Tibial artery (tissue), 4 donors: ENCODE measurements at places on chromosomes 16 and 17.

DNA sequence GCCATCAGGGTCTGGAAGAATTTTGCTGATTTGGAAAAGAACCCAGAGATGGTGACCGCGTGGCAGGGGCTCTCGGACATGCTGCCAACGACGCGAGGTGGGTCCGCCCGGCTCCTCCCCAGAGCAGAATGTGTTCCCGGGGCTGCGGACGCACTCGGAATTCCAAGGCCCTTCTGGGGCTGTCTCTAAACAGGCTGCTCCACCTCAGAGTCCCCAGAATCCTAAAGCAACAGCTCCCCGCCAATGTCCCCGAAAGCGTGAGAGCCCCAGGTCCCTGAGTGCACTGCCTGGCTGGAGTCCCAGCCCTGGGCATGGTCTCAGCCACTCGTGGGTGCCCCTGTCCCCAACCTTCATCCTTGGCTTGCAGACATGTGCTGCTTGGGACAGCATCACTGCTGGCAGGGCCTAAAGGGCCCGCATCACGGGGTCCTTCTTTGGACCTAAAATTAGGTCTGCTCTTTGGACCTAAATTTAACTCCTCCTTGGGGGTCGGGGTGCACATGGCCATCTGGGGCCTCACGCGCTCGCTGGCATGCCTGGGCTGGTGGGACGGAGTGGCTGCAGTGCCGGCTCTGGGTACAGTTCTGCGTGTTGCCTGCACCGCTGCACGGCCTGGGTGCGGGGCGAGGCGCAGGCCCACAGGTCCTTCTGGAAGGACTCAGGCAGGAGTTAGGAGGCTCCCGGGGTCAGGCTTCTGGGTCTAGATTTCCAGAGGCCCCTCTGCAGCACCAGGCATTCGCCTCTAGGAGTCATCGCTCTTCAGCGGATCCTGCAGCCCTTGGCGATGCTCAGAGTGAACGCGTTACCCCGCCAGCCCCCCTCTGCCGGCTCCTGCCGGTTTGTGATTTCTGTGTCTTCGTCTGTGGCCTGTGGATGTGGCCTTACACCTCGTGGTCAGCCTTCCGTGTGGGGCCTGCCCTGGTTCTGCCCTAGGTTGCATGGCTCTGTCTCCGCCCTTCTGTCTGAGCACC is 41.9 kb upstream of the CHMP6 start:
- peak overlapping the region; percentile 5 for H3K4me3 ChIP-seq
- H3K36me3 ChIP-seq, result no peaks in the 10 kb centered on the region
- H3K27me3 ChIP-seq, result no peaks in the 10 kb centered on the region
- no peak for DNase-seq
- peak overlapping the region; percentile 81 for H3K27ac ChIP-seq

DNA sequence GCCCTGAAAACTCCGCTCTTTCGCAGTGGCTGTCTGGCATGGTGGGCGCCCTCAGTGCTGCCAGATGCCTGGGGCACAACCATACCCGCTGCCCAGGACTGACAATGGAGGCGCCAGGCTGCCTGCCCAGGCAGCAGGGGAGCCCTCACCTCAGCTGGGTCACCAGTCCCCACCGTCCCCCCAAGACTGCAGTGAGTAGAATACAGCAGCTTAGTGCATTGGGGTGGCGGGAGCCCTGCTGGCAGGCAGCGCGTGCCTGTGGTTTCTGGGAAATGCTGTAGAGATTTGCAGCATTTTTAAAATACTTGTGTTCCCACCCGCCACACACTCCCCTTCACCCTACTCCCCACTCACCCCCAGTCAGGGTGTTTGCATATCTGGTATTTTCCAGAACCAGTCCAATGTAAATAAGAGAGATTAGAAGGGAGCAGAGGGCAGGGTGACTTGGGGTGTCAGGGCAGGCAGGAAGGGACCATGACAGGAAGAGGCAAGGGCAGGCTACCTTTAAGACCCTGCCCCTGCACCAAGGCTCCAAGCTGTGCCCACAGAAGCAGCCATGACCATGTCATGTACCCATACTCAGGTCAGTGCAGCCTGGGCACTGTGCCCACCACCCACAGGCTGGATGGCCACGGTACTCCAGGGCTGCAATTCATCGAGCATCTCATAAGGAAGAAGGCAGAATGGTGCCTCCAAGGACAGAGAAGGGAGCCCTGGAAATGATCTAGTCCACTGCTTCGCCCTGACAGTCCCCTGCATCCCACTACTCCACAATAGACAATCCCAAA is 21.5 kb downstream of the MYO18A start:
- H3K4me3 ChIP-seq, result no peak overlapping the region
- H3K36me3 ChIP-seq, result no peaks in the 10 kb centered on the region
- no peak overlapping the region for H3K27ac ChIP-seq
- no peak for DNase-seq

- no peak overlapping the region for H3K4me3 ChIP-seq
- no peaks in the 10 kb centered on the region for H3K27me3 ChIP-seq
- DNase-seq, result no peak
- H3K4me1 ChIP-seq, result no peaks in the 10 kb centered on the region
- no peaks in the 10 kb centered on the region for H3K36me3 ChIP-seq
- H3K27ac ChIP-seq, result no peak overlapping the region
These were observed 94.9 kb downstream of the SLC39A11 start for GRCh38 chr17:72997559-72997958.

- H3K27me3 ChIP-seq, result no peaks in the 10 kb centered on the region
- H3K36me3 ChIP-seq, result no peaks in the 10 kb centered on the region
- H3K27ac ChIP-seq, result no peak overlapping the region
- DNase-seq, result no peak
- no peaks in the 10 kb centered on the region for H3K4me1 ChIP-seq
- no peak overlapping the region for H3K4me3 ChIP-seq
These were observed 170.2 kb downstream of the UTP18 start for GRCh38 chr17:51430591-51430990.

DNA sequence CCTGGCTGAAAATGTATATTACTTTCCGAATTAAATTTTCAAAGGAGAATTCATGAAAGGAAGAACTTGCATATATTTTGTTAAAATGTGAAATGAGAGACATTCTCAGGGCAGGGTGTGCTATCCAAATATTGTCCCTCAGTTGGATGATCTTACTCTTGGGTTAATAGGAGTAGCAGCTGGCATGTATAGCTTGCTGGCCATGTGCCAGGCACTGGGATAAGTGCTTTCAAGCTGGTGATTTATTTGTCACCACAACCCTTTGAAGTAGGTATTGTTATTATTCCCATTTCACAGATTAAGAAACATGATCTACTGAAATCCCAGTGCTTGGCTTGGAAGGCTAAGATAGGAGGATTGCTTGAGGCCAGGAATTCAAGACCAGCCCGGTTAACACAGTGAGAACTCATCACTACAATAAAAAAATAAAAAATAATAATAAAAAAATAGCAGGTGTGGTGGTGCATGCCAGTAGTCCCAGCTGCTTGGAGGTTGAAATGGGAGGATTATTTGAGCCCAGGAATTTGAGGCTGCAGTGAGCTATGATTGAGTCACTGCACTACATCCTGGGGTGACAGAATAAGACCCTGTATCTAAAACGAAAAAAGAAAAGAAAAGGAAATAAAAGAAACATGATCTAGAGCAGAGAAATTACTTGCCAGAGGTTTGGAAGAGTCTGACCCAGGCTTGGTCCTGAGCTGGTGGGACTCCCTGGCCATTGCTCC is 11.6 kb upstream of the MPHOSPH6 start:
- DNase-seq, result no peak
- no peaks in the 10 kb centered on the region for H3K4me1 ChIP-seq
- H3K27me3 ChIP-seq, result peaks cover 3% of the 10 kb centered on the region

GRCh38 chr16:52906281-52906680 is 146.4 kb downstream of the CHD9NB start:
- no peak for DNase-seq
- H3K27me3 ChIP-seq, result no peaks in the 10 kb centered on the region
- no peaks in the 10 kb centered on the region for H3K36me3 ChIP-seq
- H3K27ac ChIP-seq, result no peak overlapping the region
- no peak overlapping the region for H3K4me3 ChIP-seq

DNA sequence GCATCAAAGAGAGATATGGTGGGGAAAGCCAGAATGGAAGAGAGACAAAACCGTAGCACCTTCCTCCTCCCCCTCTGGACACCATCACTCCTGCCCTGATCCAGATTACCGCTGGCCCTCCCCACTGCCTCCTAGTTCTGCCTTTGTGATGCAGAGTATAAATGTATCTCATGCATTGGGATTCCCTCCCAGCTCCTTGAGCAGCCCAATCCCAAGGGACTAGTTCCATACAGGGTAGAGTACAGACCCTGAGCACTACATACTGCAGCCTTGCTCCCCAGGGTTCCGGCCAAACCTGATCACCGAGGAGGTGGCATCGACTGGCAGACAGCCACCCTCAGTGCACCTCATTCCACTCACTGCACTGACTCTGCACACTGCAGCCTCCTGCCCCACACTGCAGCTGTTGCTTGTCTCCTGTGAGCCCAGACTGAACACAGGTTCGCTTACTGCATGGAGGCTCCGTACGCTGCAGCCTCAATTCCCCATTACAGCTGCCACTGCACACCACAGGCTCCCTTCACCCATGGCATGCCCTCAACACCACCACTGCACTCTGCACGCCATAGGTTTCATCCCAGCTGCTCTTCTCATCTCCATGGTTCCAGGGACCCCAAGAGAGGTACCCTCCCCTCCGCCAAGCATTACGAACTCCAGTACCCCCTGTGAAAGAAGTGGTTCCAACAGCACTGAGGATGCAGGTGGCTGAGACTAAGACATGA is 1.7 kb upstream of the THRA start:
- H3K27me3 ChIP-seq, result no peaks in the 10 kb centered on the region
- H3K36me3 ChIP-seq, result no peaks in the 10 kb centered on the region
- DNase-seq, result no peak
- H3K4me1 ChIP-seq, result no peaks in the 10 kb centered on the region
- no peak overlapping the region for H3K27ac ChIP-seq

- no peak for DNase-seq
- H3K27ac ChIP-seq, result no peak overlapping the region
- peaks cover 4% of the 10 kb centered on the region for H3K27me3 ChIP-seq
These were observed 7.6 kb downstream of the UNC45B start for GRCh38 chr17:35155246-35155645.

DNA sequence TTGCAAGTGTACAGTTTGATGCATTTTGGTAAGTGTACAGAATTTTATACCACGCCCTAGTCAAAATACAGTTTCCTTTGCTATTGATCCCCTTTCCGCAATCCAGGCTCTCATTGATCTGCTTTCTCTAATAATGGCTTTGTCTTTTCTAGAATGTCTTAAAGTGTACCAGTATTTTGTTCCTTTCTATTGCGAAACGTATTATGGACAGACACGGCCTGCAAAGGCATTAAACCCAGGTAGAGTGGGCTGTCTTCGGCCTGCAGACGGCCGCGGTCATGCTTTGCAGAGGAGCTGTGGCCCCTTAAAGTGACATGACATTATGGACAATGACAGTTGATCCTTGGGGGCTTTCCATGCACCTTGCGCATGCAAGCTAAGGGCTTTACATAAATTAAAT is 15.9 kb upstream of the HSBP1 start:
- H3K36me3 ChIP-seq, result no peaks in the 10 kb centered on the region
- H3K27ac ChIP-seq, result no peak overlapping the region
- H3K4me3 ChIP-seq, result no peak overlapping the region
- no peaks in the 10 kb centered on the region for H3K27me3 ChIP-seq
- H3K4me1 ChIP-seq, result peaks cover 15% of the 10 kb centered on the region
- no peak for DNase-seq
